ENCODE measurements at places on chromosomes 3 and 15.

DNA sequence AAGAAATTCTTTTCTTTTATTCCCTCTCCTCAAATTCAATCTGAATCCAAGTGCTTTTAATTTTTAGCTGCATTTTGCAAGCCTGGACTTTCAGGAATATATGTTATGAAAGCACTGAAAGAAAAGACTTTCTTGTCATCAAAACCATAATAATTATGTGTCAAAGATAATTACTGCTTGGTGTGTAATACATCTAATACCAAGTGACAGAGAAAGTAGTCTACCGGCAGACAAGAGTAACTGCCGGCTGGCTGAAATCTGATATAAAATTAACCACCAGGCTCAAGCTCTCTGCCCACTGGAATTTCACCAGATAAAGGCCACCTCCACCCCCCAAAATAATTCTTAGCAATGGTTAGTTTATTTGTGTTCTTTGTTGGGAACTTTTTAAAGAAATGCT is 220.9 kb upstream of the CDIN1 start:
- DNase-seq = no peak

GRCh38 chr3:57892423-57892822 is 115.8 kb upstream of the FLNB start:
- DNase-seq = no peak

- no peak for DNase-seq
Measured at GRCh38 chr15:69467636-69468035, 15.0 kb downstream of the RPLP1 start.

GRCh38 chr3:30428251-30428650 is 178.2 kb upstream of the TGFBR2 start:
- DNase-seq = no peak

DNA sequence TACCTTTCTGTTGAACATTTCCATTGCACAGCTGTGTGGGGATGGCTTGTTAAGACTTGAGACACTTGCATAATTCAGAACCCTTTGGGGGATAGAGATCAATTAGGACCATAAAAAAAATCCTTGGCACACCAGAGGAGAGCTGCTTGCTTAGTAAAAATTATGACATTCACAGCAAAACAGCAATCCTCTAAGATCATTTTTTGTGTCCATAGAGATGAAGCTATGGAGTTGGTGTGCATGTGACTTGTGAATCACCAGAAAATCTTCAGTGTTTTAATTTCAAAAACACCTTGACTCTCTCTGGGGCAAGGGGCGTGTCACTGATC is 7.7 kb downstream of the COL8A1 start:
- DNase-seq = no peak

DNA sequence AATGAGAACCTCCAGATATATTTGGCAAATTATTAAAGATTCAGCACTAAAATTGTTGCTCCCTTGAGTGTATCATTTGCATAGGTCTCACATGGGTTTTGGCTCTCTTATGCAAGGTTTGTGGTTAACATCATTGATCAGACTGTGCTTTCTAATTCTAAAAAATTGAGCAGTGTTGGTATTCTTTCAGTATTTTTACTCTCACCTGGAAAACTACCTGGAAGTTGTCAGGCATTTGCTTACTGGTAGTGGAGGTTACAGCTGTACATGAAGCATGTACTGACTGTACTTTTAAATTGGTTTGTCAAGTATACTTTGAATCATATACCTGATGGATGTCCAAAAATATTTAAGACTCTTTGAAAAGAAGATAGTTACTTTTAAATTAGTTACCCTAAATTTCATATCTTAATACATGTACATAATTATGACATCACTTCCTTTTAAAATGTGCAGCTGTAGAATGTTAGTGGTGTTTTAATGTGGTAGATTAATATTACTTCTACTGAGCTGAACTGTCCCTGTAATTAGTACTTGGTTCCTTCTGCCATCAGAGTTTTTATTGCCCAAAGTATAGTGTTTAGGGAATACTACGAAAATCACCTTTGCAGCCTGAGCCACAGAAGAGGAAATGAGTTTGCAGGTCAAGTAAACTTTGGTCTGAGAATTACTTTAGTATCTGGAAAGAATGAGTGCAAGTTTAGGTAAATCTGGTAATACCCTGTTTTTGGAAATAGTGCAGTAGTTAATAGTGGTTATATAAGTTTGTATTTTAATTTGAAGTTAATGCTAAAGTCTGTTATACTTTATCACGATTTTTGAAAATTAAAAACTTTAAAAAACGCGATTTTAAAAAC is 2.8 kb downstream of the CHD2 start:
- no peak for DNase-seq

DNA sequence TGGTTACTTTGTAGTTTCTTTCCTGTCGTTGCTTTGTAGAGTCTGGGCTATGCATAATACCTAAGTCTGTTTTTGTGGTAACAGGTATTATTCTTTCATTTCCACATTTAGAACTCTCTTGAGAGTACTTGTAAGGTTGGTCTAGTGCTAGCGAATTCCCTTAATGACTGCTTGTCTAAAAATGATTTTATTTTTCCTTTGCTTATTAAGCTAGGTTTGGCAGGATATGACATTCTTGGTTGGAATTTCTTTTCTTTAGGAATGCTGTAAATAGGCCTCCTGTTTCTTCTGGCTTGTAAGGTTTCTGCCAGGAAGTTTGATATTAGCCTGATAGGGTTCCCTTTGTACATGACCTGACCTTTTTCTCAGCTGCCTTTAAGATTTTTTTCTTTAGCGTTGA is 70.1 kb upstream of the SGO1 start:
- DNase-seq = no peak

DNA sequence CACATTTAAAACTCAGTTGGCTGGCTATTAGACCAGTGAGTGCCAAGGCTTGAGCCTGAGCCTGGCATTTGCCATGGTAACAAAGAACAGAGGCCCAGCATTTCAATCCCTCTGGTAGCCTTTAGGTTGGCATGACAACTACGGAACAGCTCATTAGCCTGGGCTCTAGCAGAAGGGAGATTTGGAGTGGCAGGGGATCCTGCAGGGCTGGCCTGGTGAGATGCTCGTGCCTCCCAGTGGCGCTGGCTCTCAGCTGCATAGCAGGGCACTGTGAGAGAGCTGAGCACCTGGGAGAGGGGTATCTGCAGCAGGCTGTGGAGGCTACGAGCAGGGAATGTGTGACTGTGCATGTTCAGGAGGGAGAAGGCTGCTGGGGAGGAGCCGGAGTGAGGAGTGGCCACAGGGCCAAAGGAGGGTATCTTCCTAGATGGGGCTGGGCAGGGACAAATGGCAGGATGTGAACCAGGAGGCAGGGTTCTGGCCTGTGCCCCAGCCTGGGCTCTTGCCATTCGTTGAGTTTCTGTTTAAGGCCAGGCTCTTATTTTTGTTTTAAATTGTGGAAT is 5.6 kb upstream of the ABTB1 start:
- no peak for DNase-seq

DNA sequence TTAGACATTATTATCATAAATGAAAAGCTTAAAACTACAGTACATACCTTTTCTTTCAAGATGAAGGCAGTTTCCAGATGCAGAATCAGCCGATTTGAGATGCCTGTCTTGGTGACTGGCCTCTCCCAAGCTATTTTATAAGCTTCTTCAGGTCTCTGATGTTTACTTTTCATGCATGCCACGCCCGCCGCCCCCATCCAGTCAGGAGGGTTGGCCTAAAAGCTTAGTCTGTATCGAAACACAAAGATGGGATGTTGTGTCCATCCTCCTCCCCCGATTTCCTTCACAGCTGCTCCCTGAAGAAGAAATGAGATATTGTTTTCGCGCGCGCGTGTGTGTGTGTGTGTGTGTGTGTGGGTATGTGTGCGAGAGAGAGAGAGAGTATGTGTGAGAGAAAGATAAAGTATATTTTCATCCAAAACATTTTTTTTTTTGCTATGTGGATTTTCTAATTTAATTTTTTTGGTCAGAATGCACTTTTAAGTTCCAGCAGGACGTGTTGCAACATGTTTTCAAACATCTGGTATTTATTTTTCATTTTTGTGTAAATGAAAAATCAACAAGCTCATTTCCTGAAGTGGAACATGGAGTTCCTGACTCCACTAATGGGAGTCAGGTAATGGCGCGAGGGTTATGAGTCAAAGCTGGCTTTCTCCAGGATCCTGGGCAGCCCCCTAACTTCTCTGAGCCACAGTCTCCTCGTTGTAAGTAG is at the start of gene APOD:
TSS of gene APOD (minus strand) at position 110 of the 712 bp plus-strand sequence. CDS start 4,479 bp downstream, outside the sequence.
- no peak for DNase-seq
